ENCODE measurements at places on chromosomes 7 and 10.

DNA sequence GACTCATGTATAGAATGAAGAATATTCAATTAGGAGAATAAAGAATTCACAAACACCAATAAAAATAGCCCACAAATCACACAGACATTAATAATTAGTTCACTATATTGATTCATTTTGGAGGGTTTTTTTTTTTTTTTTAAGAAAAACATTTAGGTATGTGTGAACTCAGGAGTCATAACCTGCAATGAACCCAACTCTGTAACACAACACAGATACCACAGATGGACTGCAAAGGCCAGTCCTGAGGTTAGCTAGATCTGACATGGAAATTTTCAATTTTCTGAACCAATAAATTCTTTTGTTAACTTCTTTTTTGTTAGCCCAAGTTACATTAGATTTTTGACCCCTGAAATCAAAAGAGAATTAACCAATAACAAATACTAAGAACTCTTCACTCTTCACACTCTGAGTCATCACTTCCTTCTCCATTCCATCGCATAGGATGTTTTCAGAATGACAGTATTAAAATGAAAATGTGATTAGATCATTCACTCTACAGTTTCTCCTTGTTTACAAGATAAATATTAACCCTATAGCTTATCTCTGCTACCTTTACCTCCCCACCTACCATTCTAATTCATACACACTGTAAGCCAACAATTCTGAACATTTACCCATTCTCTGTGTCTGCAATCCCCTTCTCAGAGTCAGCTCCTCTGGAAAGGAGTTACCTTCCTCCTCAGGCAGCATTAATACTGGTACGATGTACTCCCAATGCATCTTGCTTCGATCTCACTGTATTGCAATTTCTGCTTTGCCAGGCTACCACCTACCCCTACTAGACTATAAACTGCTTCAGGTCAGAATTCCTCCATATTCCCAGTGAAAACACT lies 141.5 kb downstream of the LRRN3 start:
- no peak for DNase-seq

GRCh38 chr7:33108554-33109004 lies 625 bp downstream of the RP9 start:
- no peak for DNase-seq

DNA sequence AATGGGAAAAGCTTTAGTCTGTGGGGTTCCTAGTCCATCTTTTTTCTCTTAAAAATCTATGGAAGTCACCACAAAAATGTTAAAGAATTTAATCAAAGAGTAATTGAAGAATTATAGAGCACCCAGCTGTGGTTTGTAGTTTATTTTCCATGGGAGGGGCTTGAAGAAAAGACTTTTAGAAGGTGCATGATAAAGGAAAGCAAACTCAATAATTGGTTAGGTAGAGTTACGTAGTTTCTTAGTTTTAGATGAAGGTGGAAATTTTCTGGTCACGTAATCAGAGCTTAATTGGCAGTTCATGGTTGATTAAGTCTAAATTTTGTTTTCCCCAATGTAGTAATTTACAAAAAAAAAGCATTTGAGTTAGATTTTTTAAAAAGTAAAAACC lies 724 bp downstream of the ZNF107 start:
- DNase-seq, result no peak

DNA sequence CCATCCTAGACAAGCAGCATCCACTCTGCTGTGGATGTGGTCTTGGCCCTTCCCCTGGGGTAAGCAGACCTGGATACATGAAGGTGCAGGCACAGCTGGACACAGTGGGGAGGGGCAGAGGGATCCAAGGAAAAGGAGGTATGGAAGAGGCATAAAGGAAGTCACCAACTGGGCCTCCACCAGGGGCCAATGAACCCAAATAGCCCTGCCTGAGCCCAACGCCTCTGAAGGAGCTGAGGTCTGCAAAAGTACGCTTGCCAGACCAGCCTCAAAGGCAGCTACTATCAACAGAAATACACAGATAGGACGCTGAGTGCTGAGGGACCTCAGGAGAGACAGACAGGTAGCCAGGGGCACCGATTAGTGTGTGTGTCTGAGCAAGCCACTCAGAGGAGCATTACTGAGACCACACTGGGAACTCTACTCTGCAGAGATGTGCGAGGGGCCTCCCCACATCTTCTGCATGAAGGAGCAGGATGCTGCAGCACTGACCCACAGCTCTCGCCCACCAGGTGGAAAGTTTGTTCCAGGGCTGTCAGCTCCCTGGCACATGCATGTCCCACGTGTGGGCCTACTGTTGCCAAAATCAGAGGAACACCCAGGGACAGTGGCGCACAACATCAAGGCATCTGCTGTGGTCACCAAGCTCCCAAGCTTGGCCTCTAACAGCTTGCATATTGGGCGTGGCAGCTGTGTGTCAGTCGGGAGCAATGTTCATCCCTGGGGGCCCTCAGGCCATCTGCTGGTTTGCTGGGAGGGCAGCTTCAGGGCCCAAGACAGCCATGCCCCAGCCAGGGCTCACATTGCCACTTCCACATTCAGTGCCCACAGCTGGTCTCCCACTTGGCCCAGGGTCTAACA lies 40.0 kb downstream of the MKI67 start:
- DNase-seq, result no peak

DNA sequence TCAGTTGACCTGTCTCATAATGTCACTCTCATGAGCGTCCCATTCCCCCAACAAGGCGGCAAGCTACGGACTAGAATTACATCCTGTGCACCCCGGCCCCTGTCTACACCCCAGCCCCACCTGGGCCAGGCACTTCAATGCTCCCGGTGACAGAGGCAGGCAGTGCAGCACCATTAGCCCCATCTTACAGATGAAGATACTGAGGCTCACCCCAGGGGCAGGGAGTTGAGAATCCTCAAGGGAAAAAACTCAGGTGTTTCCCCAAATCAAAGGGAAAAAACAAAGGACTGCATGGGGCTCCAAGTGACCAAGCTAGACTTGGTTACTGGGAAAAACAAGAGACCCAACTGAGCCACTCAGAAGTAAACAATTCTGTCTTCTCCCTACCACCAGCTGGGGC lies 4.5 kb downstream of the DLG5 start:
- no peak for DNase-seq

- DNase-seq, result no peak
Observed at GRCh38 chr10:102010961-102011360, 45.0 kb downstream of the ARMH3 start.

- no peak for DNase-seq
Observed at GRCh38 chr7:151626422-151627115, 106.9 kb upstream of the RHEB start.

DNA sequence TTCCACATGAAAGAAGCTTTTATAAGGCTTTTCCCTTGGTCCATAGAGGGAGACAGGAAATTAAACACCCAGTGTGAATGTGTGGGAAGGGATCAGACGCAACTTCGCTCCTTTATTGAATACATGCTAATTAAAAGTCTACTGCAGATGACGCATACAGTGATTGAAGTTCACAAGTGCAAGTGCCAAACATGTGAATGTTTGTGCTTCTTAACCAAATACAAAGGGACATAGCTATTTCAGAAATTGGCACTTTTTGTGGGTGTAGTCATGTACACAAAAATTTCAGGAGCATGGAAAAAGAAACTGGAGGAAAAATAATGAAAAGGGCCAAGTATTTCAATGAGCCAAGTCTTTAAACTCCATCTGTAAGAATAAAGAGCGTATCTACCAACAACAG lies 283.7 kb downstream of the SKAP2 start:
- no peak for DNase-seq

Measured in neural crest cell (in vitro differentiated cells).